ENCODE measurements at places on chromosomes 12 and 14.

- no peak for DNase-seq
Measured at GRCh38 chr14:69693145-69693544, 73.8 kb upstream of the SRSF5 start.

DNA sequence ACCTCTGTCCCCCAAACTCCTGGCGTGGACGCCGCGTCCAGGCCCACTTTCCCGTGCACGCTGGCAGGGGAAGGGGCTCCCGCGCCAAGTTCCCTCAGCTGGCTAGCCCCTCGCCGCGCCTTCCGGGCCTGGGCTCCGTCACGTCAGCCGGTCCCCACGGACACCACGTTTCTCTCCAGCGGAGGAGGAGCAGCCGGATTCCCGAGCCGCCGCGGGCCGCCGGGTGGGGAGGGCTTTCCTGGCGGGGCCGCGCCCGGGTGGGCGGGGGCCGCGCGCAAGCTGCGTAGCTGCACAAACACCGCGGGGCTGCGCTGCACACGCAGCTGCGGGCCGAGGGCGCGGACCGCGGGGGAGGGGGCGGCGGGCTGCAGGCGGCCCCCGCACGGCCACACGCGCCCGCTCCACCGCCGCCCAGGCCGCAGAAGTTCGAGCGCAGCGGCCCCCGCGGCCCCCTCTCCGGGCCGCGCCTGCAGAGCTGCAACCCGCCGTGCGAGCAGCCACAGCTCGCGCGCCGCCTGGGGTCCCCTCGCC is 45.1 kb upstream of the PNMA1 start:
- peak; percentile 52 for DNase-seq

DNA sequence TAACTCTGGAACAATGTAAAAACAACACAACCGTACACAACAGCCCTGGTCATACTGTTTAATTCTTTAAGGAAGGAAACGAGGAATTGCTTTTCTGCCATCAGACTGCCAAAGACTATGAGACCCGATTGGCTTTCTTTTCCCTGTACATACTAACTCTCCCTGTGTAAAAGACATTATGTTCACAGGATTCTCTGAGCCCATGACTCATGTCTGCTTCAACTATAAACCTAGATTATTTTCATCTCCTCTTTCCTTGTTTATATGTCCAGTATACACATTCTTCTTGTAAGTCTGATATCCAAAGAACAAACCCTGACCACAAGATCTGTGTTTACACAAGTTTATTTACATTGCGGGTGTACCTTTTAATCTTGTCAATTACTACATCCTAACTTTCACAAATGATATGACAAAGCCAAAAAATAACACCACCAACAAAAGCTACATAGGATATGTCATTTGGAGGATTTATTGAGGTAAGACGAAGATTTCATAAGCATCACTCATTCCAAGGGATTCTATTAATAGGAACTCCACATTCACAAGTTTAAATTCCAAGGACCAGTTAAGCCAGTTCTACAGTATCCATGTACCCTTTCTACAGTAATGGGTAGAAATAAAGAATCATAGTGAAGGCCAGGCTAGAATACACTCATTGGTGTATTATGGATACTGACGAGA is 67.3 kb downstream of the STXBP6 start:
- DNase-seq, result no peak

- no peak for DNase-seq
Measured at GRCh38 chr14:100075681-100076080, 10.5 kb downstream of the EVL start.

- no peak for DNase-seq
Measured at GRCh38 chr12:76530516-76530915, 29.1 kb downstream of the OSBPL8 start.

- no peak for DNase-seq
Measured at GRCh38 chr14:51157012-51157411, 62.1 kb upstream of the TRIM9 start.

- no peak for DNase-seq
Measured at GRCh38 chr14:95946867-95947266, 70.2 kb downstream of the TUNAR start.

DNA sequence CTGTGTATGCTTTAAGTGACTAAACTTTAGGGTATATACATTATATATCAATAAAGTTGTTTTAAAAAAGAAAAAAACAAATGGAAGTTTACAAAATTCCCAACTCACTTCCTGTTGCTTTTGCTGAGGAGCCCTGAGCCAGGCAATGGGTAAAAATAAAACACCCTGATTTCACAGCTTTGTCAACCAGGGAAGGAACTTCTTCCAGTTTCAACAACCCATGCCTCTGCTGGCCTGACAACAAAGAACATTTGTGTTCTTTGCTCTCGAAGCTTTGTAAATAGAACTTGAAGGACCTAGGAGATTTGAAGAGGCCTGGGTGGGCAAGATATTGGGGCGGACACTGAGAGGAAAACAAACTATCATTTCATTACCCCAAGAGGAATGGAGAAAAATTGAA is 141.2 kb upstream of the NOS1 start:
- no peak for DNase-seq

All from stimulated activated CD4-positive, alpha-beta T cell treated with anti-CD3 and anti-CD28 coated beads, Interleukin-1b, Interleukin-23, amount 100 ng/mL, for 48 hours (primary cell).